Activated CD4-positive, alpha-beta T cell treated with anti-CD3 and anti-CD28 coated beads, Interleukin-2, amount 50 U/mL, for 24 hours (primary cell): ENCODE measurements at places on chromosomes 6 and 20.

- no peak for DNase-seq
Measured at GRCh38 chr6:71252960-71253359, 35.7 kb upstream of the OGFRL1 start.

GRCh38 chr6:34514593-34515472 is 41.3 kb downstream of the SPDEF start:
- no peak for DNase-seq

DNA sequence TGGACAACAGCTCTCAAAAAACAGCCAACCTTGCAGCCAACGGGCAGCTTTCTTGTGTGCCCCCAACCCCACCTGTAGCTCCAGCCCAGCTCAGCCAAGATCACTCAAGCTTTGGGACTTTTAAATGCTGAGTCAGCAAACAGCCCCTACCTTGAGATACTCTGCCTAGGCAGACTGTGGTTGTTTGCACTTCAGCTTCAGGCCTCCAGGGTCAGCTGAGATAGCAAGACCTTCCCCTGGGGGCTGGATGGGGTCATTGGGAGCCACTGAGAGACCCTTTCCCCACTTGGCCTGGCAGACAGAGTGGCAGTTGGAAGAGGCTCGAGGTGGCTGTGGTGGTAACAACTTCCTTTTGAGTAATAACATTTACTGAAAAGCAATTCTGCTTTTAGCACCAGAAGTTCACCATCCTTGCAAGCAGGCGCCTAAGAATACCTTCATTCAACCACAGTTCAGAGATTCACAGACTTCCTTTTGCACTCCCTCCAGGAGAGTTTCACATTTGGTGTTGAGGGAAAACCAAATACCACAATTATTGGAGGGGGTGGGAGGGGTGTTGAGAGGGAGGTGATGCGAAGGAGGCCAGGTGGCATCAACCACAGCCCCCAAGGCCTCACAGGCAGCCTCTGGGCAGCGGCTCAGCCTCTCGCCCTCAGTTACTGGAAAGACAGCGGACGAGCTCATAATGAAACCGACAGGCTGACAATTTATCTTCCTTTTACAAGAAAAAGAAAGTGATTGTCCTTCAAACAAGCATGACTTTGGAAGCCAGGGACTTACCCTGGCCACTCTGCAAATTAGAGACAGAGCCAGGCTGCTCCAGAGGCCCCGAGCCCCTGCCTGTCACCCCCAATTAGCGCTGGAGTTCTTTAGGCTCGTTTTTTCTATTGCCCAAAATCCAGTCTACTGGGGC is 148.1 kb downstream of the CEBPB start:
- peak; percentile 21 for DNase-seq

GRCh38 chr20:43542161-43542560 is 16.7 kb upstream of the SGK2 start:
- DNase-seq = no peak

DNA sequence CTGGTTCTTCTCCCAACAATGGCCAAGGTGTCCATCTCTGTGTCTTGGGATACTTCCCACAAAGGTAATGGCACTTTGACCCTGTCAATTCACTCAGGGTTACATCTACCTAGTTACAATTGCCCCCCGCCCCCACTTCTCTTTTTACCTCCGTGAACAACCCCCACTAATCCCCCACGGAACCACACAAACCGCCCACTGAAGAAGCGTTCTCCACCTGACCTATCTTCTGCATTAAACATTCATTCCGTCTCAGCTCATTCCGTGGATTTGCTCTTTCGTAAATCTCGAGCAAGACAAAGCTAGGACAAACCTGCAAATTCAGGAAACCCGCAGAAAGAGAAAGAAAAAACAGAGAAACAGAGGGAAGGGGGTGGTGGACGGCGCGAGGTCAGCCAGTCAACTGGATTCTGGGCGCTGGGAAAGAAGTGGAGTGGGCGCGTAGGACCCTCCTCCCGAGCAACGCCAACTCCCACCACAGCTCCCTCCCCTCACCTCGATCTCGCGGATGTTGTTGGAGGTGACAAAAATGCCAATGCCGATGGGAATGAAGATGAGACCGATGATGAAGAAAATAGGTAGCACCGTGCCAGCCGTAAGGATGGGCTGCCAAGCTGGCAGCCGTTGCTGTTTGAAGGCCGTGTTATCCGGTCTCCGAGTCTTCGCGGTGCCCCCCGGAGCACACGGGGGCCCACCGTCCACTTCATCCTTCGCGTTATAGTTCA is 523 bp downstream of the TMEM30A start:
- DNase-seq = peak; percentile 3

- no peak for DNase-seq
Measured at GRCh38 chr6:144920391-144920961, 635.3 kb downstream of the UTRN start.

DNA sequence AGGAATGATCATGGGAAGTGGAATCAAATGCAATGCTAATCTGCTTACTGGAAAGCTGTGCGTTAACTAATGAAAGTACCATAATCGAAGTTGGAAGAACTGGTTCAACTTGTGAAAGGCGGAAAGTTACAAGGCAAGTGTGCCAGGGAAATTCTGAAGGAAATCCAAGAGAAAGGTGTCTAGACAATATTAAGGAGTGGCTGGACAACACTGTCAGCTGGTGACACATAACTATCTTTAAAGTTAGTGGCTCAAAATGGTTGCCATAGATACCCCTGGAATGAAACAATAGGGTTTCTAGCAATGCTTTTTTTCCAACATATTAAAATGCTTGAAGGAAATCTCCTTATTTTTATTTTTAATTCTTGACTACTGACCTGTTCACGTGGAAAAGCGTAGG is 90.4 kb downstream of the BMP2 start:
- no peak for DNase-seq

GRCh38 chr6:21078497-21078896 is 515.1 kb upstream of the SOX4 start:
- DNase-seq = no peak

DNA sequence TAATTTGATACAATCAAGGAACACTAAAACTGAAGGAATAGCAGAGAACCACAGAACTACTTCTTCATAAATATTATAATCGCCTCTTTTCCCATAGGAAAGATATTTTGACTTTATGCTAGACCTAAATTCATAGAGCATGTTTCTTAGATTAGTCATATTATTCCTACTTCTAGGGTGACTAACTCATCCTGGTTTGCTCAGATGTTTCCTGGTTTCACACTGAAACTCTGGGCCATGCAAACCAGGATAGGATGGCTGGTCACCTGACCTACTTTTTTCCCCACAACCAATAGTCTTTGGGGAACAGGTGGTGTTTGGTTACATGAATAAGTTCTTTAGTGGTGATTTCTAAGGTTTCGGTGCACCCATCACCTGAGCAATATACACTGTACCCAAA is 42.8 kb downstream of the MMS22L start:
- no peak for DNase-seq

DNA sequence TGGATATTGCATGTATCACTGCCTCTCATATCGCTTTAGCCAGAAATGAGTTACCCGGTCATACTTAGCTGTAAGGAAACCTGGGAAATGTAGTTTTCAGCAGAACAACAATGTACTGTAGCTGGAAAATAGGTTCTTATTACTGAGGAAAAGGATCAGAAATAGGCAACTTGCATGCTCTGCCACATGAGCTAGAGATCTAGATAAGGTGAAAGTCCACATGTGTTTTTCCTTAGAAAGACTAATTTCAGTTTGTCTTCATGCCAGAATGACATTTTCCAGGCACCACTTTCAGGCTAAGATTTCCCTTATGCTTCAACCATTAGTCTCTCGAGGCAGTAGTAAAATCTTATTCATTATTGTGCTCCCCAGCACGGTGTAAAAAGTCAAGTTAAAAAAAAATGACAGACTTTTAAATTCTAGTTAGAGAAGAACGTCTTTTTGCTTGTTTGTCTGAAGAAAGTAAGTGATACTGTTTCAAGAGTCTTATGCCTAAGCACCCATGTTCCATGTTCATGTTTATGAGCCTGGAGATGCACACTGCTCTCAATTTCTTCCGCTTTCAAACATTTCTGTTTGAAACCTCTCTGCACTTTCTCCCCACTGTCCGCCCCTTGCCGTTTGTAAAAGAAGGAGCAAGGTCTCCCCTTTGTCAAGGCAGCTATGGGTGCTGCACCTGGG is 67.6 kb downstream of the ZNF831 start:
- DNase-seq = no peak

- DNase-seq = peak; percentile 14
Measured at GRCh38 chr20:61957961-61958715, 107.5 kb downstream of the TAF4 start.

DNA sequence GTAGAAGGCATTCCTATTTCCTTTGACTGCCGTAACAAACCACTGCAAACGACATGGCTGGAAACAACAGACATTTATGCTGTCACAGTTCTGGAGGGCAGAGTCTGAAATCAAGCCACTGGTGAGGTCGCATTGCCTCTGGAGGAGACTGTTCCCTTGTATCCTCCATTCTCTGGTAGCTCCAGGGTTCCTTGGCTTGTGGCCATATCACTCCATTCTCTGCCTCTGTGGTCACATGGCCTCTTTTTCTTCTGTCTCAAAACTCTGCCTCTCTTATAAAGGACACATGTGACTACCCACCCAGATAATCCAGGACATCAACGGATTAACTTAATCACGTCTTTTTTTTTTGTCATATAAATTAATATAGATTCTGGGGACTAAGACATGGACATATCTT is 84.4 kb downstream of the LYRM2 start:
- DNase-seq = no peak

GRCh38 chr20:19231359-19232035 is 19.1 kb downstream of the SLC24A3 start:
- no peak for DNase-seq

DNA sequence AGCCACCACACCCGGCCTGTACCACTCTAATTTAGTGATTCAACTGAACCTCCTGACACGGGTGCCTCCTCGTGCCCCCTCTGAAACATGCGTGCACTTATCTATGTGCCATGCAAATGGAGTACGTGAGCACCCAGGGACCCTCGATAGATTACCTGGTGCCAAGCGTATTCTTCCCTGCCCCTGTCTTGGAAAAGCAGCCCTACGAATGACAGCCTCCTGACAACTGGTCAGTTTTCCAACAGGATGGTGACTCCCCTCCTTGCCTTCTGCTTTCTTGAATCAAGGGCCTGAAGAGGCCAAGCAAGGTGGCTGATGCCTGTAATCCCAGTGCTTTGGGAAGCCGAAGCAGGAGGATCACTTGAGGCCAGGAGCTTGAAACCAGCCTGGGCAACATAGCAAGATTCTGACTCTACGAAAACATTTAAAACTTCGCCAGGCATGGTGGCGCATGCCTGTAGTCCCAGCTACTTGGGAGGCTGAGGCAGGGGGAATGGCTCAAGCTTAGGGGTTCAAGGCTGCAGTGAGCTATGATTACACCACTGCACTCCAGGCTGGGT is 25.4 kb upstream of the SYNJ2 start:
- no peak for DNase-seq

- no peak for DNase-seq
Measured at GRCh38 chr6:50722829-50723554, 9.7 kb downstream of the TFAP2D start.

DNA sequence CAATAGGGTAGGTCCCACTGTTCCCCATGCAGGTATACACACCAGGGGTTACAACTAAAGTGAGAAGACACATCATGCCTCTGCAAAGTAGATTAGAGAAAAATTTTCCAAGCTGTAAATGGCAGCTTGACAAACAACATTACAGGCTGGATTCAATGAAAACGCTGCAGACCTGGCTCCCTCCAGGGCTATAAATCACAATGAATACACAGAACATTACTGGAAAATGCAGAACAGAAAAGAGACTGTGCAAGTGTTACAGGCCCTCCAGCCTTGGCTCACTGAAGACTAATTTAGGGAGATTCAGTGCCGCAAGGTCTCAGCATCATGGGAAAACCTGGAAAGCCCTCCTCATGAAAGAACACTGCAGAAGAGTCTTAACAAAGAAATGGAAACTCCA is 207.8 kb downstream of the KHDC1L start:
- no peak for DNase-seq

DNA sequence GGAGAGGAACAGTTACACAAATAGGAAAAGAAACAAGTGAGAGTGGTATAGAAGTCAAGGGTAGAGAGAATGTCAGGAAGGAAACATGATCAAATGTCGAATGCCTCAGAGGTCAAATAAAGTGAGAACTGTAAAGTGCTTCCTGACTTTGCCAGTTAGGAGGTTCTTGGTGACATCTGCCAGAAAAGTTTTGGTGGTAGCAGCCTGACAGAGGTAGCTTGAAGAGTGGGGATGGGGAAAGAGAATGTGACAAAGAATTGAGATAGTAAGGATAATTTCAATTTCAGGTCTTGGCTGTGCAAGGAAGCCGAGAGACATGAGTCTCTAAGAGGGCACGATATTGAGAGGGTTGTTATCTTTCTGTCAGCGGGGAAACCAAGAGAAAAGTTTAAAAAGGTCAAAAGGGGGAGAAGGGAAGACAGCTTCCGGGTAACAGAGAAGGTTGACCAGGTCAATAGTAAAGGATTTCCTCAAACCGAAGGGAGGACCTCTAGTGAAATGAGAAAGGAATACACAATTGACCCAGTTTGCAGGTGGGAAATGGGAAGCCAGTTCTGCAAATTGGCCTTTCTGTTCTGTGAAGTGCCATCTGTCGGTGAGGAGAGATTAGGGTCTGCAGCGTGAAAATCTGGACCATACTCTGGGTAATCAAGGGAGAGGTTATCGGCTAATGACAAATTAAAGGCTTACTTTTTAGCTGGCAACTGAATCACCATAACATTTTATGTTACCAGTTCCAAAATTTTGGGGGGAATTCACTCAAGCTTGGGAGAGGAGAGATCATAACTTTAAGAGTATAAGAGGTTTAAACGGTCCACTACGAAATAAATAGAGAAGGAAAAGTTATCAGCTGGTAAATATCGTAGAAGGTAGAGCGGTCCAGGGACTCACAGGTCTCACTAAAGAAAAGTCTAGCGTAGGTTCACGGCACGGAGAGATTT is 973 bp upstream of the BRD2 start:
- no peak for DNase-seq

GRCh38 chr6:46677314-46677654 is 10.4 kb upstream of the TDRD6 start:
- no peak for DNase-seq
